ENCODE measurements at places on chromosomes 11 and 22. TPM values are rescaled to one million over a fixed set of nuclear protein-coding genes. Genes with fewer than 3 reads are reported as not detected.
A peak's percentile ranks its signal among the peaks of the same experiment; 100 is the strongest.

- no peak for DNase-seq
These were observed 1.3 kb downstream of the OR52D1 start for GRCh38 chr11:5489576-5490357.

DNA sequence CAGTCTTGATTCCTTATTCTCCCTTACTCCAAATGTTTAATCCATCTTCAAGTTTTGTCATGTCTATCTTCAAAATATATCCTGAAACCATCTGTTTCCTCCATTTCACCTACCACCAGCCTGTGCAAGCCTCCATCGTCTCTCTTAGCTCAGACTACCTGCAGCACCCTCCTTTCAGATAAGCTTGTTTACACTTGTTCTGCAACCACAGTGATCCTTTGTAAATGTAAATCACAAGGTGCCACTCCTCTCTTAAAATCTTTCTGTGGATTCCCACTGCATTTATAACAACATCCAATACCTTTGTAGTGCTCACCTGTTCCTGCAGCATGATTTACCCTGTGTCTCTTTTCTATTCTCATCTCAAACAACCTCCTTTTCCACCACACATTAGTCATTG, 31.8 kb upstream of the GPR83 start:
- no peak for DNase-seq

The VPREB1 gene
- 1.9 TPM for total RNA-seq

GRCh38 chr11:58771458-58771855, 39.7 kb upstream of the GLYAT start:
- no peak for DNase-seq

GRCh38 chr11:77204754-77205466, 76.9 kb downstream of the MYO7A start:
- DNase-seq, result no peak

The OR5AR1 gene
- total RNA-seq, result 13.7 TPM

The APOL4 gene
- total RNA-seq, result 3.9 TPM

DNA sequence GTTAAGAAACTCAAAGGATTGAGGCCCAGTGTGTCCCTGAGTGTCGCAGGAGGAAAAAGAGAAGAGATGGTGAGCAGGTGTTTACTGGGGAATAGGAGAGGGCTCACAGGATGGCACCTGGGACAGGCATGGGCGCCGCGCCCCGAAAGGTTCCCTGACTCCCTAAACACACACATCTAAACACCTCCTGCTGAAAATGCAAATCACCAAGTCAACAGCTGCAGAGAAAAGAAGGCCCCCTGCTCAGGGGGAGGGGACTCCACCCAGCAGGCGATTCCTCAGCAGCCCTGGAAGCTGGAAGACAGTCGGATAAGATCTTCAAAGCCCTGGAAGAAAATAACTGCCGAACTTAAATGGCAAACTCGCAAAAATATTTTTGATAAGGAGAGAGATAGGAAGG, 377.2 kb downstream of the BRD1 start:
- DNase-seq, result peak; percentile 76

The SMCO4 gene
- total RNA-seq, result 6.3 TPM
